ENCODE measurements at places on chromosomes 1 and 21.

- no peak for DNase-seq
These were observed 12.6 kb downstream of the PKP1 start for GRCh38 chr1:201295861-201296260.

DNA sequence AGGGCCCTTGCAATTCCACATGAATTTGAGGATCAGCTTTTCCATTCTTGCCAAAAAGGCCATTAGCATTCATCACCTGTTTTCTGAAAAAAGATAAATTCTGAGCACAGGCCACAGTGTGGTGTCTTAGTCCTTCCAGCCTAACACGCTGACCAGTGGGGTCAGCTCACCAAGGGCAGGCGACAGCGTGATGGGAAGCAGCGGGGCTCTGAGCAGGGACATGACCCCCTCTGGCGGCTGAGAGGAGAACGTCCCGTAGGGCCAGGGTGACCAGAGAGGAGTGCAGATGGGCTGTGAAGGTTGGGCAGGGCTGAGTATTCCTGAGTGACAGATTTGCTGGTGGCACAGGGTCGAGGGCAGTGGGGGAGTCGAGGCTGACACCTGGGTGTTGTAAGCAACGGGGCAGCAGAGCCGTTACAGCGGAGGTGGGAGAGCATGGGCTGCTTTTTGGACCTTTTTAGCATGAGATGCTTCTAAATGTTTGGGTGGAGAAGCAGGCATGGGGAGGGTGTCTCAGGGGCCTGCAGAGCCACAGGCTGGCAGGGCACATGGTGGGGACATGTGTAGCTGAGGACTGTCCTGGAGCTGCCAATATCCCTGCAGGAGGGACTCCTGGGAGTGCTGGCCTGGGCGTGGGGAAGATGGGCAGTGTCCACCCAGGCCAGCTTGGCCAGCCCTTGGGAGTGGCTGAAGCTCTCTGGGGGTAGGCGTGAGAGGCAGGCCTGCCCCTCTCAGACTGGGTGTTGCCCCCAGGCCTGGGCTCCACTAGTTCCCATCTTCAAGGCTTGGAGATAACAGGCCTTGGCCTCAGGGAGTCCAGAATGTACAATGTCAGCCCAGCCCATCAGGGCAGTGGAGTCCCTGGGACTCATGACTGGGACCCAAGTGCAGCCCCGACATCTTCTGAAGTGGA is 8.6 kb upstream of the CALML6 start:
- DNase-seq = peak; percentile 42

DNA sequence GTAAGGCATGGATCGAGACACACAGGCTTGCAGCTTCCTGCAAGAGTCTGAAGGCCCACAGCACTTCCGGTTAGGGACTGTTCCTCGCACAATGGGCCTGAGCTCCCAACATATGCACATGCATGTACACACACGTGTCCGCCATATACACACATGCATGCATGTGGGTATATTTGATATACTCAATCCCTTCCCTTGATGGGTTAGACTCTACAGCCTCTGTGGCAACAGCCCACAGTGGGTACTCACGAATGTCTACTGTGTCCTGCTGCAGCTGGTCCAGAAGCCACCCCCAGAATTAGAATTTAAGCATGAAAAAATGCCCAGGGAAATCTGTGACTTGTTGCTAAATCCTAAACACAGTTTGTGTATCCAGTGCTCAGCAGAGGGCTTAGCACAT is 9.9 kb downstream of the F3 start:
- DNase-seq = no peak

DNA sequence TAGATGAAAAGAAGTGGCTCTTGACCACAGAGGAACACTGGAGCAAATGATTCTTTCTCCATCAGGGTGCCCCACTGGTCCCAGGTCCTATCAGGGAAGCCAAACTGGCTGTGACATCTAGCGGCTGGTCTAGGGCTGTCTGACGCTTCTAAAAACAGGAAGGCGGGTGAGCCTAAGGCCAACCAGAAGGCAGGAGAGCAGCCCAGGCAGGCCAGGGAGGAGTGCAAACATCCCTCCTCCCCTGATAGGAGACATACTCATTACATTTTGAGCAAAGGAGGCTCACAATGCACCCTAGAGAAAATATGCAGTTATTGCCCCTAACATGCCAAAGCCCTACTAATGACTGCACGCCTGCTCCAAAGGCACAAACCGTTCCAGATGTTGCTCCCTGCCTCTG is 10.4 kb upstream of the FOXE3 start:
- no peak for DNase-seq

DNA sequence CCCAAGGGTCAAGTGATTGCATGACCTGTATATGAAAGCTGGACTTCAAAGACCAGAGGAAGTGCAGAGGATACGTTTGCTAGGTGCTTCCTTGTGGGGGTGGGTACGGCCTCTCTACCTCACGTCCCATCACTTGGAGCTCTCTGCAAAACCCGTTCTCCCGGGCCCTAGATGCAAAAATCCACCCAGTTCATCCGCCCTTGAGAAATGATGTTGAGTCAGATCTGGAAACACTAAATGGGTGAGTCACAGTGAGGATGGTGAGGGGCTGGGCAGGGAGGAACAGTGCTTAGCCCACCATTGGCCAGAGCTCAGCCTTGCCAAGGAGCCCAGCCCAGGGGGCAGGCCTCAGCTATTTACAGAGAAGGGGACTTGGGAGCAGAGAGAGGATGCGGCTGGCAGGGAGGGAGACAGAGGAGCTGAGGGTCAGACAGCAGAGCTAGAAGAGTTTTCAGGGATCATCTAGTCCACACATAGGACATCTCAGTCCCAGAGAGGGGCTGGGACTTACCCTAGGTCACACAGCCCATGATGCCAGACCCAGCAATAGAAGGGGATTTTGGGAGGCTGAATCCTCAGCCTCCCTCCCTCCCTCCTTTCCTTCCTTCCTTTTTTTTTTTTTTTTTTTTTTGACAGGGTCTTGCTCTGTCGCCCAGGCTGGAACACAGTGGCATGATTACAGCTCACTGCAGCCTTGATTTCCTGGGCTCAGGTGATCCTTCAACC is 14.6 kb downstream of the ARHGEF10L start:
- DNase-seq = no peak

GRCh38 chr1:94000510-94001282 is 91.5 kb upstream of the GCLM start:
- no peak for DNase-seq

All from stimulated activated CD8-positive, alpha-beta memory T cell treated with anti-CD3 and anti-CD28 coated beads, Interleukin-4, amount 100 ng/mL, for 4 hours (primary cell).